ENCODE measurements at places on chromosomes 7 and 10.
A peak's percentile ranks its signal among the peaks of the same experiment; 100 is the strongest.

DNA sequence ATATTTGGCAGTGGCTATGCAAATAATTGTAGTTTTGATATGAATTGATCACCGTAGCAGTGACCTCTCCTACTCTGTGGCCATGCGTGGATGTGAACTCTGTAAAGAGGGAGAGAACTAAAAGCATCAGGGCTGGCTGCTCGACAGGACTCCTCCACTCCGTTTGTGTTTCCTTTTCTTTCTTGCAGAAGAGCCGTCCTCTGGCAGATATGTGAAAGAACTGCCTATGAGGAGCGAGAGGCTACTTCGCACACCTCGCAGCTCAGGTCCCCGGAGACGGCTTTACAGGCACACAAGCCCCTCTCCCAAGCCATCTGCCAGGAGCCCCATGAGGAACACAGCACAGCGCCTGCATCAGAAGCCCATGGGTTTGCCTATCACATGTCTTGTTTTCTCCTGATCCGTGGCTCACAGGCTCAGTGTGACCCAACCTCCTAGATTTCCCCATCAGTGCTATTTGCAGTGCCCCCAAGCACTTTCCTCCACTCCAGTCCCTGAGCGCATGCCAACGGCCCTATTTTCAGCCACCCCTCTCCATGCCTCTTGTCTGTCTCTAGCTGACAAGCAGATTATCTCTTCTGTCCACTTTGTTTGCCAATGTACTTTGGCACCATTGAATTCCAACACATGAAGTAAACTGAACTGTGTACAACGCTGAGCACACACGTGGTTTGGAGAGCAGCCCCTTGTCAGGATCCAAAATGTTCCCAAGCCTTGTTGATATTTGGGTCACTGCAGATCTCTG lies 164.3 kb upstream of the AKR1E2 start:
- no peaks in the 10 kb centered on the region for H3K36me3 ChIP-seq
- no peaks in the 10 kb centered on the region for H3K4me1 ChIP-seq
- no peak overlapping the region for H3K4me3 ChIP-seq
- H3K27ac ChIP-seq = no peak overlapping the region

DNA sequence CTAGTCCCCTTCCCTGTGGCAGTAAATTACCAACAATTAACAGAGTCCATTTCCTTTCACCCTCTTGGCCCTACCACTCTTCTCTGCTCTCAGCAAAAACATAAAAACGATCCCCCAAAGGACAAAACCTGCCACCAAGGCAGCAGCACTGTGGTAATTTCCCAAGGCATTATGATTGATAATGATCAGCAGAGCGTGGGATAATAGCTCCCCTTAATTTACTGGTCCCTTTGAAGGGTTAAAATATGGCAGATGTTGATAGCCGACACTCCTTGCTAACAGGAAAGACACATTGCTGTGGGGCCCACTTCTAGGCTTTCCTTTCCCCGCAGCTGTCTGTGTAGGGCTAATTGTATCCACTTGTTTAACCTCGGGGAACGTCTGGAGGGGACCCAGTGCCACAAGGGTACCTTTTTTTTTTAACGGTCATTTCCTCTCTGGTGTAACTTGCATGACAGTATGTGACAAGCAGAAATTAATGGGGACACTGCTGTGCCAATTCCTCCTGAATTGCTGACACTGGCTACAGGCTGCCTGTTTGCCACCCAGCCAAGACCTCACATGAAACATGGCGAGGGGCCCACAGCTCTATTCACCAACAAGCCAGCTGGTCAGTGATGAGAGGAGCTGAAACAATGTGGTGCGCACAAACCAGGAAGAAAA lies 81.3 kb downstream of the CDK6 start:
- DNase-seq = no peak
- no peaks in the 10 kb centered on the region for H3K27me3 ChIP-seq
- no peaks in the 10 kb centered on the region for H3K36me3 ChIP-seq
- no peak overlapping the region for H3K27ac ChIP-seq
- H3K4me1 ChIP-seq = no peaks in the 10 kb centered on the region

- H3K36me3 ChIP-seq = no peaks in the 10 kb centered on the region
- H3K4me3 ChIP-seq = no peak overlapping the region
- no peak for DNase-seq
- no peaks in the 10 kb centered on the region for H3K27me3 ChIP-seq
Observed at GRCh38 chr10:118145256-118145655, 98.5 kb upstream of the RAB11FIP2 start.

DNA sequence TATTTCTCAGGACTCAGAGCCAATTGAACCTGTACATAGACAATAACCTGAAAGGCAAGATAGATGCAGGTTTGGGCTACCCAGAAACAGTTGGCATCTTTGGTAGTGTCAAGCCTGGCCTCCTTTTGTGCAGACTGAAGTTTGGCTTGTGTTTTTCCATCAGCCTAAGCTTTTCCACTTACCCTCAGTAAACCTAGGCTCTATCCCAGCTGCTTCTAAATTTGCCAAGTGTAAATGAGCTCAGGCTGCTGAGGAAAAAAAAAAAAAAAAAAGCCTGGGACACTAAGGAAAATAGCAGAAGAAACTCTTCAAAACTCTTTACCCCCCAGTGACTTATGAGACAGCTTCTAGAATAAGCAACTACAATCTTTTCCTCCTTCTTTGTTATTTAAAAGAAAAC lies 316.3 kb upstream of the SORCS1 start:
- no peak for DNase-seq
- no peaks in the 10 kb centered on the region for H3K36me3 ChIP-seq
- no peaks in the 10 kb centered on the region for H3K4me1 ChIP-seq
- H3K4me3 ChIP-seq = no peak overlapping the region

GRCh38 chr10:77120666-77121376 lies 516.8 kb downstream of the KCNMA1 start:
- no peaks in the 10 kb centered on the region for H3K36me3 ChIP-seq
- no peaks in the 10 kb centered on the region for H3K4me1 ChIP-seq
- no peak overlapping the region for H3K4me3 ChIP-seq
- no peak for DNase-seq

DNA sequence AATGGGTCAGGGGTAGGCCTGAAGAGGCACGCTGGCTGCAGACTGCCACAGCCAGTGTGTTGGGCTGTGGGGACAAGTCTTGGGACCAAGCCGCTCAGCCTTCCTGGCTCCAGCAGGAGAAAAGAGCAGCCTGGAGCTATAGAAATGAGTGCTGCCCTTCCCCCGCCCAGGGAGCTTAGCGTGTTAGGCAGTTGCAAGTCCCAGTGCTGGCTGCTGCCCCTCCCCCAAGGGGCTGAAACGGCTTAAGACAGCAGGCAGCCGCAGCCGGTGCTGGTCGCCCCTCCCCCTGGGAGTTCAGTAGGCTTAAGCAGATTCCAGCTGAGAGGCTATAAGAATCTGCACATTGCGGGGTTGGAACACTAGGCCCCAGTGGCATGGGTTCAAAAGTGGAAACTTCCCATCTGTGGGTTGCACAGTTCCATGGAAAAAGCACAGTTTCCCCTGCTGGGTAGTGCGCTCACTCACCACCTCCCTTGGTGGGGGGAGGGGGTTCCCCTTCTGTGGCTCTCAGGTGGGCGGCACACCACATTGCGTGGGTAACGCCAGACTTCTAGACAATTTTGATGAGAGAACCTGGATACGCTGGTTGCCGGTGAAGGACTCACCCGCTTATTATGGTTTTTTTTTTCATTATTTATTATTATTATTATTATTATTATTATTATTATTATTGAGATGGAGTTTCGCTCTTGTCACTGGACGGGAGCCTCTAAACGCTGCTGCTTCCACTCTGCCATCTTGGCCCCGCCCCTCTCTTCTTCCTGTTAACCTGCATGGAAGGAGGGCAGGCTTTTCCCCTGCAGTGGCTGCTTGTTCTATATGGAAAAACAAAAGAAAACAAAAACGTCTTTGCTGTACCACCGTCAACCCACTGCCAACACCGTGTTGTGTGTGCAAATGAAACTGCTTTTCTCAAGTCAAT lies 151.1 kb downstream of the CXCL12 start:
- peaks cover 13% of the 10 kb centered on the region for H3K27me3 ChIP-seq
- H3K36me3 ChIP-seq = no peaks in the 10 kb centered on the region
- H3K27ac ChIP-seq = no peak overlapping the region
- H3K4me3 ChIP-seq = no peak overlapping the region
- no peak for DNase-seq

- H3K27ac ChIP-seq = no peak overlapping the region
- H3K27me3 ChIP-seq = peaks cover 25% of the 10 kb centered on the region
- no peak for DNase-seq
- no peaks in the 10 kb centered on the region for H3K36me3 ChIP-seq
- H3K4me3 ChIP-seq = no peak overlapping the region
- no peaks in the 10 kb centered on the region for H3K4me1 ChIP-seq
Observed at GRCh38 chr7:96992192-96993005, 13.0 kb upstream of the DLX6 start.

DNA sequence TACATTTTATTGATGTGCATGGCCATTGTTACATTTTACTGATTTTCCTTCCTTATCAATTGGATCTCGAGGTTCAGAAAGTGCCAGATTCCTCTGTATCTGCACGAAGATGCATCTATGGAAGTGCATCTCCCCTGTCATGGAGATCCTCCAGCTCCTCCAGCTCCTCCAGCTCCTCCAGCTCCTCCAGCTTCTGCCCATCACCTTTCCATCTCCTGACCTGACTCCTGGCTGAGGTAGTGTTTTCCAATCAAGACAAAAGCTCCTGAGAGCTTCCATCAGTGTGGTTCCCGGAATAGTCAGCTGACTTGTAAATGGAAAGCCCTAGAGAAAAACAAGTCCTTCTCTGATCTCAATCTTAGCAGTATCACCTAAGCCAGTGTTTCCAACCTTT lies 90.8 kb upstream of the KLF6 start:
- H3K4me3 ChIP-seq = peak overlapping the region; percentile 4
- H3K27ac ChIP-seq = peak overlapping the region; percentile 98
- H3K36me3 ChIP-seq = no peaks in the 10 kb centered on the region
- H3K4me1 ChIP-seq = peaks cover 36% of the 10 kb centered on the region

DNA sequence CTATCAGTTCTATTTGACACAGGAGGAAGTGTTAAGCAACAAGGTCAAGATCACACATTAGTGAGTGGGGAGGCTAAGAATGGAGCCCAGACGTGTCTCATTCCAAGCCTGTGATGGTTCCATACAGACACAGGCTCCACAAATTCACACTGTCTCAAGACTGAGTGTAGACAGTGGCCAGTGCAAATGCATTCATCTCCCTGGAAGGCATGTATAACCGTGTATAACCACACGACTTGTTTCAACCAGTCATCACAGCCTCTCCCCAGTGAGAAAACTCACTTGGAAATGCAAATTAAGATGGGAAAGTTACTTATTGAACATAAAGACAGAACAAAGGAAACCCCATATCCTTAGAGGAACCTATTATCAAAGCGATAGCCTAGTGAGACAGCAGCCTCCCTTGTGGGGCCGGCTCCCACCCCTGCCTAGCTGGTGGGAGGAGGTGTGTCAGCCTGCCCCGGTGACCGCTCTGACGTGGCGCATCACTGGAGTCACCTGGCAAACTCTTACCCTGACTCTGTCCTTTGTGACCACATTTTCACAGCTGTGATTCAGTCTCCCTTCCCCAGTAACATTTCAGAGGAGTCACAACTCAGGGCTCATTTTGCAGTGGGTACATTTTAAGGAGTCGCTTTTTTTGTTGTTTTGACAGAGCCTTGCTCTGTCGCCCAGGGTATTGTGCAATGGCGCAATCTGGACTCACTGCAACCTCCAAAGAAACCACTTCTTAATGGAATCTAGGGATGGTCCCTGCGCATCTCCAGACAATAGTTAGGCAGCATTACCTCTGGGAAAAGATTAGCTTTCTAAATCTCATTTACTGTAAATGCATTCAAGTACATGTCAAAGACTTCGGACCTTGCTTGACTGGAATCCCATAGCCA lies 126.6 kb upstream of the PARD3 start:
- H3K27ac ChIP-seq = no peak overlapping the region
- H3K4me1 ChIP-seq = no peaks in the 10 kb centered on the region
- no peak for DNase-seq
- H3K4me3 ChIP-seq = no peak overlapping the region

- peaks cover 3% of the 10 kb centered on the region for H3K27me3 ChIP-seq
- no peak for DNase-seq
- H3K4me3 ChIP-seq = no peak overlapping the region
- no peaks in the 10 kb centered on the region for H3K4me1 ChIP-seq
- no peaks in the 10 kb centered on the region for H3K36me3 ChIP-seq
- no peak overlapping the region for H3K27ac ChIP-seq
Observed at GRCh38 chr7:110623436-110623835, 467.5 kb upstream of the LRRN3 start.

DNA sequence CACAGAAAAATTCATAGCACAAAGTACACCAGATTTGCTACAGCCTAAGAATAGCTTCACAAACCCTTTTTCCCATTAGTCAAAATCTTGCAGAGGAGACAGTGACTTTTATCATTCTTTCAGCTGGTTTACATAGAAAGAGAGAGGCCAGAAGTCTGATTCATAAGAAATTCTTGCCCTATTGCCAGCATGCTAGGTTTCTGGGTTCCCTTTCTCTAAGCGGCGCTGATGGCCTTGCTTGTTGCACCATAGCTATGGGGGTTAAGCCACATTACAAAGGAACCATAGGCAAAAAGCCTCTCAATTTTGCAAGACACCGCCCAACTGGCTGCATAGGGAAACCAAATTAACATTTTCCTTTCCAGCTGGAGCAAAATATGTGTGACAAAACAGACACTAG lies 87.4 kb downstream of the ZNF467 start:
- no peak for DNase-seq
- no peak overlapping the region for H3K4me3 ChIP-seq

- H3K27ac ChIP-seq = no peak overlapping the region
- H3K36me3 ChIP-seq = no peaks in the 10 kb centered on the region
- no peak overlapping the region for H3K4me3 ChIP-seq
- no peaks in the 10 kb centered on the region for H3K27me3 ChIP-seq
Observed at GRCh38 chr7:28301148-28301641, 111.1 kb upstream of the CREB5 start.

GRCh38 chr7:14745076-14745475 lies 157.5 kb downstream of the DGKB start:
- no peaks in the 10 kb centered on the region for H3K4me1 ChIP-seq
- no peak overlapping the region for H3K4me3 ChIP-seq
- H3K27me3 ChIP-seq = no peaks in the 10 kb centered on the region
- DNase-seq = no peak
- no peaks in the 10 kb centered on the region for H3K36me3 ChIP-seq

DNA sequence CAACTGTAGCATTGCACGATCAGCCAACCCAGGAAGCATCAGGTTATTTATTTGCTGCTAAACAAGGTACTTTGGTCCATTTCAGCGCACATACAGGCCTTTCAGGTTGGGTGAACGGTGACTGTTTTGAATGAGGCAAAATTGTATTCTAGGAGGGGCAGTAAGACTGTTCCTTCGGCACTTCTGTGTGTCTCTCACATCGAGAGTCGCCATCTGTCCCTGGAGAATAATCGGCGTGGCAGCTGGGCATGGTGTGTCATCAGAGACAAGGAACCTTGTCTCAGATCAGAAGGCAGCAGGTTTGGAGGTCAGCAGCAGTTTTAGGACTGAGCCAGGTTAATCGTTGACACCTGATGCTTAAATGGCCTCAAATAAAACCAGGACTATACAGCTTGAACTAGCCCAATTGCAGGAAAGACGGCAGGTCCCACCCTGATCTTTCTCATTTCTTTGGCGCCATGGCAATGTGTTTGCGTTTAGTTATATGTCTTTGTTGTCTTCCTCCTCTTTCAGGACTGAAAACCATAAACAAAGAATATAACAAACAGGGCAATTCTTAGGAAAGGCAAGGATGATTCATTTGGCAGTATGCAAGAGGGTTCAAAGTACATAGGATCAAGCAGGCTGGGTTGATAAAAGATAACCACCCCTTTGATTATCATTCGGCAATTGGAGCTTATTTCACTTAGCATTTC lies 92.0 kb upstream of the PRR15 start:
- H3K27me3 ChIP-seq = no peaks in the 10 kb centered on the region
- no peaks in the 10 kb centered on the region for H3K36me3 ChIP-seq
- no peaks in the 10 kb centered on the region for H3K4me1 ChIP-seq
- no peak overlapping the region for H3K27ac ChIP-seq
- DNase-seq = no peak
- no peak overlapping the region for H3K4me3 ChIP-seq

- H3K36me3 ChIP-seq = no peaks in the 10 kb centered on the region
- no peaks in the 10 kb centered on the region for H3K4me1 ChIP-seq
- H3K4me3 ChIP-seq = no peak overlapping the region
- no peak overlapping the region for H3K27ac ChIP-seq
Observed at GRCh38 chr7:136070736-136071505, 93.8 kb upstream of the MTPN start.
